ENCODE measurements at places on chromosomes 5 and 9.

GRCh38 chr5:104733063-104733669, 1170.6 kb upstream of the NUDT12 start:
- no peak for DNase-seq

- DNase-seq = no peak
Measured at GRCh38 chr5:151556806-151557205, 34.3 kb downstream of the FAT2 start.

DNA sequence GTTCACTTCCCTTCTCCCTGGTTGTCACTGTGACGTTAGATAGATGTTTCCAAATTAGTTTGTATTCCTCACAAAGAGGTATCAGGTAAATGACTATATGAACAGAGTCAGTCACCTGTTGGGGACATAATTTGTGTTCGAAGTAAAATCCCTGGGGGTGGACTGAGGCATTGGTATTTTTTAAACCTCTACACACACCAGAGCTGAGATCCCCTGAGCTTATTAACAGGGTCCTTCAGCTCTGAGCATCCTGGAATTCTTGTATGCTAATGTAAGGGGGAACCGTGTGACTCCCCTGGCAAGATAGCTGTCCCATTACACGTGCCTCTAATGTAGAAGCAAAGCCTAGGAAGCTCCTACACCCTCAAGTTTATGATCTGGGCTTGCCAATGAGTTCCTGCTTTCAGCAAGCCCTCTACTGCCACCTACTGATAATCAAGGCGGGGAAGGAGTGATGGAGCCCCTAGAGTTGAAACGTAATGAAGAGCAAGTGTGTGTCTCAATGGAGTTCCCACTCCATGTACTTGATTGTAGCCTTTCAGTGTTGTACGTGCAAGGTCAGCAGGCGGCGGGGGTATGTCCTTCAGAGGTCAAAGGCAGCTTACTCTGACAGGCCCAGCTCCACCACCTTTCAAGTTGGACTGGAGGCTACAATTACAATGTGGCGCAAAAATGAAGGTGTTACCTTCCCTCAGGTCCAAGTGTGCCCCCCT, 14.4 kb downstream of the PRKACG start:
- peak; percentile 67 for DNase-seq

DNA sequence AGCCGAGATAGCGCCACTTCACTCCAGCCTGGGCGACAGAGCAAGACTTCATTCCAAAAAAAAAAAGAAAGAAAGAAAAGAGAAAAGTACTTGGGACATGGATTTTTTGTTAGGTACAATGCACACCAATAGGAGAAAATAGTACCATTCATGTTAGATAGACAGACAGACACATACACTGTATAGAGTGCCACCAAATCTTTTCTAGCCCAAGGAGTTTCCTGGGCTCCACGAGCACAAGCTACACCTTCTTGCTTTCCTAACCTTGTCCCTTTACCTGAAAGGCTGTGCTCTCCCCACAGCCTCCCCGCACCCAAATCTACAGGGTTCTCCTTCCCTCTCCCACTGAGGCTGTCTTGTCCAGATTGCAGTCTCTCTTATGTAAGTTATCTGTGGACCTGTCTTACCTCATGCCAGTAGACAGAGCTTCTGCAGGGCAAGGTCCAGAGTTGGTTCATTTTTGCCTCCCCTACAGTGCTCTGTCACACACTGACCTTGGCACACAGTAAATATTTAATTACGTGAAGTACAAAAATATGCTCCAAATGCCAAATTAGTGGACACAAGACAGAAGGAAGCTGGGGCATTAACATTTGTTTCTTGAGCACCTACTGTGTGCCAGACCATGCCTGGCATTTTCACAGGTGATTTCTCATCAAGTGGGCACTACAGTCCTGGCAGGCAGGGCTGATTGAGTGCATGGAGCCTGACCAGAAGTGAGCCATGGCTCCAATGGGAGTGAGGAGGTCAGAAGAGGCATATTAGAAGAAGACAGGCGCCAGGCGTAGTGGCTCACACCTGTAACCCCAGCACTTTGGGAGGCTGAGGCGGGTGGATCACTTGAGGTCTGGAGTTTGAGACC, 5.9 kb downstream of the ALAD start:
- DNase-seq = no peak

- peak; percentile 29 for DNase-seq
Measured at GRCh38 chr5:145824040-145824439, 11.1 kb downstream of the PRELID2 start.

- no peak for DNase-seq
Measured at GRCh38 chr5:462051-462481, 19.1 kb downstream of the EXOC3 start.

DNA sequence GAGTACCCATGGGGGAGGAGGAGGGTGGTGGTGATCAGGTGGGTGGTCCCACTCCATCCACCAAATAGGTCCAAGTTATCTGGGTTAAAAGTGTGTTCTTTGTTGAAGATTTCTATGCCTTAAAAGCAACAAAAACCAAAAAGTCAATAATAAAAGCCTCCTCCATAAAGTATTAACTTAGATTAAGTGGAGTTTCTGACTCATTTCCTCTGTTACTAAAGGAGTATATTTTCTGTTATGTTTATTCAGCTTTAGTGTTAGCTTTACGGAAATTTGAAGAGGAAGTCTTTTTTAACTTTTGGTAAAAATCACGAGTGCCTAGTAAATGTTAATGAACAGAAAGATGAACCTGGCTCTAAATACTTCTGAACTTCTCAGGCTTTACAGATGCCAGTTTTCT, 17.8 kb downstream of the FBXO38 start:
- peak; percentile 27 for DNase-seq

DNA sequence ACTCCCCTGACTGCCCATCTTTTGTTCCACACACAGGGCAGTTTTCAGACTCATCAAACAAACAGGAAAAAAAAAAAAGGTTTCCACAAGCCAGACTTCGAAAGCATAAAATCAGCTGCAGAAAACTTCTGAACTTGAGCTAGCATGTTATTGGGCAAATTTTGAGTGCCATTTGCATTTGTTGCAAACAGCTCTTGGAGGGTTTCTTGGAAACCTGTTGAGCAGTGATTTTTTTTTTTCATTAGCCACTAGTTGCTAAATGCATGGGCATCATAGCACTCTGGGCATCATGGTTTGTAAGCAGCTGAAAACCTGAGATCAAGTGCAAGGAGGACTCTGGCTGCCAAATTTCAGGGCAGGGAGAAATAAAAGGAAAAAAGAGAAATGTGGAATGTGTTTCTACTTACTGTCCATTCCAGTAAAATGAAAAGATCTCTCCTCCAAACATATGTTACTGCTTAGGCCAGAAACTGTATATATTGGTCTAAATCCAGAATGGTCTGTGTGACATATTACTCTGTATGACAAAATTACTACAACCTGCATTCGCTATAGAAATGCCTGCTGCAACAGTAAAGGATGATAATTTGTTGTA, 85.2 kb upstream of the SMIM23 start:
- no peak for DNase-seq

DNA sequence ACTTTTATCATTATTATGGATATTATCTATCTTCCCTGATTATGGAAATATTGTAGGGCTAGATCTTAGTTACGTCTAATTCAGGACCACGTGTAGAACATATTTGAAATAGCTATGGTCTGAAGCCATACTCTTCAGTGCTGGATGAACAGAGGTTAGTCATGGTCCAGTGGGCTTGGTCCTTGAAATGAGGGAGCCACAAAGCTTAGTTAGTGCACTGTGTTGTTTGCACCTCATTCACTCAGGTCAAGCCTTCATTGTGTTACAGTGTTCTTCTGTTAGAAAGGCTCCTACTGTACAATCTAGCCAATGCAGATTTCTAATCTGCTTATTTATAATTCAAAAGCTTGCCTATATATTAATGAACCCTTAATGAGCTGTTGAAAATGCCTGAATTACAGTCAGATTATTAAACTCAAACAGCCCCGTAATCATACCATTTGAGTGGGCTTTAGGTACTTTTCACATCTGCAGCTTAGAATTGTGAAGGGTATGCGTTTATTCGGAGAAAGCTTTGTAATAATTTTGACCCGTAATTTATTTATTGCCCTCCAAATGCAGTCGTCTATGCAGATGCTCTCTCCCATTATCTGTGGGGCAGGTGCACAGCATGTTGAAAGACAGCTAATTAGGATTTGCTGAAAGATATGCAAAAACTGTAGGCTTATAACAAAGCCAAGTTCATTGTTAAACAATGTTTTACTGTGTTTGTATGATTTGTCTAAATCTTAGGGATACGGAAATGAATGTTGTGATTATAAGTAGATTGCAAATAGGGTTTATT, 164.9 kb downstream of the PBX3 start:
- DNase-seq = no peak

GRCh38 chr5:159905496-159905895, 10.8 kb upstream of the ADRA1B start:
- peak; percentile 93 for DNase-seq

DNA sequence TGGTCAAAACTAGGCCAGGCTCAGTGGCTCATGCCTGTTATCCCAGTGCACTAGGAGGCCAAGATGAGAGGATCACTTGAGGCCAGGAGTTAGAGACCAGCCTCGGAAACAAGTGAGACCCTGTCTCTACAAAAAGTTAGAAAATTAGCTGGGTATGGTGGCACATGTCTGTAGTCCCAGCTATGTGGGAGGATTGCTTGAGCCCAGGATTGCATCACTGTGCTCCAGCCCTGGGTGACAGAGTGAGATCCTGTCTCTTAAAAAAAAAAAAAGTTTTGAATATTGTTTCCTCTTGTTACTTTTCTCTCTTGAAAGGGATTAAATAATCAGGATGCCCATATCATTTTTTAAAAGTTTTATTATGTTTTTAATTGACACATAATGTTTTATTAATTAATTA, 7.6 kb downstream of the ARHGEF37 start:
- no peak for DNase-seq

DNA sequence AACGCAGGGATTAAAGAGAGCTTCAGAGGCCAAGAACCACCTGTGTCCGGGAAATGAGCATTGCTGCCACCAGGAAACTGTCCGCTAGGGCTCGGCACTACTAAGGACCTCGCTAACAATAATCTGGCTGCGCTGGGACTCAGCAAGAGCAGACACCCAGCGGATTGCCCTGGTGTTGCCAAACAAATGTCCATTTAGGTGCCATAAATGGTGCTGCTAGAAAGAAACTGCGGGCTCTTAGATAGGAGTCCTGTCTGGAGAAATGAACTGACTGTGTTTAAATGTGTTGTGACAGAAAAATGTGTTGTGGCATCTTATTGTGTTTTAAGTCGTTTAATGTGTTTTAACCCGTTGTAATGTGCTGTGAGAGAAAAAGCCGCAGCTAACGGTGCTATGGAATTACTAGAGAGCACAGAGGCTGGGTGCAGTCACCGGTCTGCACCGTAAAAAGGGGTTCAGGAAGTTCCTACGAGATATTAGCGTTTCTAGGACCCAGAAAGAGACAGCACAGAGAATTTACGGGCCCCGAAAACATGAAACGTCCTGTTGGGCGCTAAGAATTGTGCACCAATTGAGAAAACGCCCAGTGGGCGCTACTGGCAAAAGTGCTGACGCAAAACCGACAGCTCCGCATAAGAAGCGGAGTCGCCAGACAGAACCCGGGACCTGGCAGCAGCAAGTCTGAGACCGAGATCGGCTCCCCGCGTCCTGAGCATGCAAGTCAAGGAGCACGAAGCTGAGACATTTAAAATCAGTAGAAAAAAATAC, 90.6 kb downstream of the ANXA2R start:
- DNase-seq = peak; percentile 55

DNA sequence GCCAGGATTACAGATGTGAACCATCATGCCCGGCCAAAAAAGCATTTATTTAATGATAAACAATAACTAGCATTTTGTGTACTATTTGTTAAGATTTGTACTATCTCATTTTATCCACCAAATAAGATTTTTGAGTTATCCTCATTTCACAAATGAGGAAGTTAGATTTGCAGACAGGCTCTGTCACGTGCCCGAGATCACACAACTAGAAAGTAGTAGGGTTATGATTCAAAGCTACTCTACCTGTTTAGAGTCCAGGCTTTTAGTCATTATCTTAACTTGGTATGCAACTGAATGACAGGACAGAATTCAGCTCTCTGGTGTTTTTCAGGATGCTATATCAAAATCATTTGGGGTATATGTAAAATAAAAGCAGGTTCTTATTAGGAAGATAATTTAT, 20.5 kb downstream of the RANBP17 start:
- no peak for DNase-seq

- peak; percentile 99 for DNase-seq
Measured at GRCh38 chr5:5340206-5340729, 82.2 kb upstream of the ICE1 start.

GRCh38 chr5:31702712-31703111, 63.8 kb downstream of the PDZD2 start:
- DNase-seq = no peak

- DNase-seq = no peak
Measured at GRCh38 chr9:114867327-114867726, 61.5 kb upstream of the TNFSF15 start.

DNA sequence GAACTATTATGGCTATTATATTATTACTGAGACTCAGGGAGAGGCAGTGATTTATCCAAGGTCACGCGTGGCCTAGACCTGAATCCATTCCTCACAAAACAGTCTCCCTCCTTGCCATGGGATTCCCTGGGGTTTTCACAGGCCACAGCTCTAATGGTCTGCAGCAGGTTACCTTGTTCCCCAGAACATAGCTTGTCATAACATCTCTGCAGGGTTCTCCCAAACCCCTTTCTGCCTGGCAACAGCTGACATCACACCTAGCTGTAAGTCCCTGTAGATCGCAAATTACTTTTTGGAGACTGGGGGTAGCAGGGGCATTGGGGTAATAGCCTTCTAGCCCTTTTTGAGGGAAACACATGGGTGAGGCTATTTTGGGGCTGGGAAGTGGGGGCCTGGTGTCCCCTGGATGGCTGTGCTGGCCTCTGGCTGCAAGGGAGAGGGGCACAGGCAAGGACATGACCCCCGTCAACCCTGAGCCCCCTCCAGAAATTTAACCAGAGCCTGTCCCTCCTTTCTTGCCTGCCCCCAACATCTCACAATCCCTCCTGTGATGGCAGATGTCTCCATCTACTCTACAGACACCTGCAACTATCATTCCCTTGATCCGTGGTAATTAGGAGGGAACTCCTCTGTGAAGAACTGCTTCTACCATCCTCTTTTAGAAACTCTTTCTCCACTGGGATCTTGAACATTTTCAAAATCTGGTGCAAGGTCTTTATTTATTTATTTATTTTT, 1.3 kb downstream of the CD74 start:
- DNase-seq = no peak

GRCh38 chr9:4574657-4575243, 84.5 kb downstream of the SLC1A1 start:
- no peak for DNase-seq

DNA sequence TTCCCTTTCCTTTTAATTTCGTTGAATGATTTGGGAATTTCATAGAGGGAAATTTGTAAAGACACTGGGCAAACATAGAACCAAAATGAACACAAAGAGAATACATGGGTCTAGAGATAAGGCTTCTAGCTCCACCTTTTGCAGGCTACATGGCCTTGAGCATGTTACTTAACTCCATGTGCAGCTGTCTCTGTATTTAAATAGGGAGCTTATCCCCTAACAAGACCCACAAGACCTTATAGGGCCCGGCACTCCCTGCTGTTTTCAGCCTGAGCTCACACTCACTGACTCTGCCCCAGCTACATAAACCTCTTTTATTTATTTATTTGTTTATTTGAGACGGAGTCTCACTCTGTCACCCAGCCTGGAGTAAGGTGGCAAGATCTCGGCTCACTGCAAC, 30.6 kb upstream of the TLE1 start:
- no peak for DNase-seq

Data from fibroblast of mammary gland (primary cell).